KBM-7 (cell line): ENCODE measurements at places on chromosomes 11 and 22.

DNA sequence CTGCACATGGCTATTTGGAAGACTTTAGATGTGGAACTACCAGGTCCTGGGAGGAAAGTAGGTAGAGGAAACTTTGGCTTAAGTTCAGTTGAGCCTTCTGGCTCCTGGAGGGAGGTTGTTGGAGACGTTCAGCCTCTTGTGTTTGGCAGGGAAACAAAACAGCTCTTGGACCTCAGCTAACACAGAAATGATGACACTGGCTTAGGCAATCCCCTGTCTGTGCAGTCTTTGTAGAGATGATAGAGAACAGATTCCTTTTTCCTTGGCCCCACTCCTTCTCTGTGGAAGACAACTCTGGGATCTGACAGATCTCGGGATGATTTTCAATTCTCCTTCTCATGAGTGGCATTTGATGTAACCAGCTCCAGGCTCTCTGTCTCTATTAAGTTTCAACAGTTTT is 428.5 kb downstream of the TMEM135 start:
- DNase-seq: no peak

- DNase-seq: no peak
These were observed 122.2 kb upstream of the SYN3 start for GRCh38 chr22:33180356-33180755.

GRCh38 chr11:35792148-35792845 is 129.7 kb downstream of the TRIM44 start:
- no peak for DNase-seq

DNA sequence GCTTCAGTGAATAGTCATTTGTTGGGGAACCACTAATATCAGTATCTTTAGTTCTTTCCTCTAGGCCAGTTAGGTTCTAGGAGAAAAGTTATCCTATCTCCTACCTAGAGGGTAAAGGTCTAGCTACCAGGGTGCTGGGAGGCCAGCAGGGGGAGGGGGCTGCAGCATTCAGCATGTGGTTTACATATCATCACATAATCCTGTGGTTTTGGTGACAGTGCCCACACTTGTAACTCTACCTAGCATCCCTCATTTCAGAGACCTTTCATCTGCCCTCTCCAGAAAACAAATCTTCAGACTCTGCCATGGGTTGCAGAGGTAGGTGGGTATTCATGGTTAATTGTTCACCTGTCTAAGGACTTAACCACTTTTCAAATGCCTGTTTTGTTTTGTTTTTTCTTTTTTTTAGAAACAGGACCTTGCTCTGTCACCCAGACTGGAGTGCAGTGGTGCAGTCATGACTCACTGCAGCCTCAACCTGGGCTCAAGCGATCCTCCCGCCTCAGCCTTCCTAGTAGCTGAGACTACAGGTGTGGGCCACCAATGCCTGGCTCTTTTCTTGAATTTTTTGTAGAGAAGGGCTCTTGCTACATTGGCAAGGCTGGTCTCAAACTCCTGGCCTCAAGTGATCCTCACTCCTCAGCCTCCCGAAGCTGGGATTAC is 146.8 kb downstream of the ENTHD1 start:
- no peak for DNase-seq

GRCh38 chr22:20953668-20954500 is 13.2 kb upstream of the AIFM3 start:
- DNase-seq: no peak

GRCh38 chr11:11558396-11558795 is 63.4 kb downstream of the GALNT18 start:
- no peak for DNase-seq

DNA sequence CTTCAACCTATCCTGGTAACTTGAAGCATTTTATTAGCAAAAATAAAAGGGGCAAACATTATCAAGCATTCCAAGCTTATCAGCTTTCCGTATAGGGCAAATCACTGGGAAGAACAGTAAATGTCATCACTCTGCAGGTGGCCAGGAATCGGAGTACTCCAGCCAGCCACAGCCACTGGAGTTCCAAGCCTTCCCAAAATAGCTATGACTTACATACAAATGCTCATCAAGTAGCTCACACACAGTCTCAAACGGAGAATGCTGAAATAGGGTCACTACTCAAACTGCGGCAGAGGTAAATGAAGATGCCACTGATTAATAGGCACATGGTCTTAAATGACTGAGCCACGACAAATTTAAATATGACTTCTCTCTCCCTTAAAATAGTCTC is 2.1 kb downstream of the USP28 start:
- no peak for DNase-seq

- DNase-seq: no peak
These were observed 134.0 kb upstream of the SORL1-AS1 start for GRCh38 chr11:121586750-121587149.

DNA sequence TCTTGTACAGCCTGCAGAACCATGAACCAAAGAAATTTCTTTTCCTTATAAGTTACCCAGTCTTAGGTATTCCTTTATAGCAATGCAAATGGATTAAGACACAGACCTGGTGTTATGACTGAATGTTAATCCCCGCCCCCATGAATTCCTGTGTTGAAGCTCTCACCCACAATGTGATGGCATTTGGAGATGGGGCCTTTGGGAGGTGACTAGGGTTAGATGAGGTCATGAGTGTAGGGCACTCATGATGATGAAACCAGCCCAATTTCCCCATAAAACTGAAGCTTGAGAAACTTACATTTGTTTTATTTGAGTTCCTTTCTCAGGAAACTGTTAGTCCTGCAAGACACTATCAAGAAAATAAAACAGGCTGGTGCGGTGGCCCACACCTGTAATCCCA is 115.8 kb upstream of the THY1 start:
- peak; percentile 46 for DNase-seq

GRCh38 chr11:92540096-92540495 is 315.5 kb downstream of the FAT3 start:
- DNase-seq: no peak

DNA sequence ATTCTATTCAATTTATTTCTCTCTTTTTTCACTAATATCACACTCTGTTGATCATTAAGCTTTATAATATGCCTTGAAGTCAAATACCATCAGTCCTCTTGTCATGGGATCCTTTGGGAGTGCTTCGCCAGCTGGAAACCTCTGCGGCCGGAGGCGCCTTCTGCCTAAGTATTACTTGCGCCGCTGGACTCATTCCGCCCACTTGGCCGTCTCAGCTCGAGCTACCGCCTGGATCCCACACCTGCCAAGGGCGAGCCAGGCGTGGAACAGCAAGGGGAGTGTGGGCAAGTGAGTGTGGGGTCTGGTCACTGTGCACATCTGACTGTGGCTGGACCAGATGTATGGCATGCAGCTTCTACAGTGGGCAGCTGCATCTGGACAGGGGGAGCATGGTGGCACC is 9.1 kb upstream of the MAP6 start:
- no peak for DNase-seq

DNA sequence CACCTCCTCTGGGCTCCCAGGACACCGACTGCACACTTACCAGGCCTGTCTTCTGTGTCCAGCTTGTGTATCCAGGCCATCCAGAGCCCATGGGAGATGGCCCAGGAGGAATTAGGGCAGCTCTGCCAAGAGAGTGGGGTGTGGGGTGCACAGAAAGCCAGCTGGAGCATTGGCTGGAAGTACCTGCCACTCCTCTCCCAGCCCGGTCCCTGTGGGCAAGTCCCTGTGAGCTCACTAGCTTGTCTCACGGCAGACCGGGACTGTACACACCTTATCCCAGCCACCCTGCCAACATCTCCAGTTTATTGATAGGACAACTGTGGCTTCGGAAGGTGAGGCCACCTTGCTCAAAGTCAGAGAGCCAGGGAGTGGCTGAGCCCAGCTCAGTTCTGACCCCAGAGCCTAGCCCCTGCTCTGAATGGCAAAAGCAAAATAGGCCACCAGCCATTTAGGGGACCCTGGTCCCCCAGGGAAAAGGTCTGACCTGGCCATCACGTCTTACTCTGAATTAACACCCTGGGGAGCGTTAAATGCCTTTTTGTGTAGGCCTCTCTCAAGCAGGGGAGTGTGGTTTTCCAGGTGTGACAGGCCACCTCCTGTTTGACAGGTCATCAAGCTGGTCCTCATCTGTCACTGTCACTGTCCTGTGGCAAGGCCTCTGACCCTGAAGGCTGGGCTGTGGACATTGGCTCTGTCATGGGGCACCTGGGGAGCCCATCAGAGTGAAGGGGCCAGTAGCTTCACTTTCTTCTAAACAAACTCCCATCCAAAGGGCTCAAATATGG is 15.1 kb downstream of the UQCR10 start:
- DNase-seq: no peak

GRCh38 chr11:9784602-9785315 is 120.9 kb downstream of the SWAP70 start:
- DNase-seq: no peak

GRCh38 chr11:44596525-44597276 is 31.2 kb downstream of the CD82 start:
- peak; percentile 16 for DNase-seq

- DNase-seq: no peak
These were observed 331.6 kb upstream of the ANO5 start for GRCh38 chr11:21861314-21861713.

GRCh38 chr11:84243629-84244263 is 957.6 kb upstream of the CCDC90B start:
- DNase-seq: no peak

GRCh38 chr11:13535819-13536218 is 40.0 kb upstream of the PTH start:
- DNase-seq: peak; percentile 19

GRCh38 chr11:76415073-76415472 is 29.7 kb upstream of the EMSY start:
- DNase-seq: no peak

GRCh38 chr11:95231127-95231880 is at the start of gene SESN3:
Gene SESN3, minus strand, starts transcription at chr11:95231202. Its CDS starts 342 bp downstream, at chr11:95230860.
- DNase-seq: peak; percentile 98

DNA sequence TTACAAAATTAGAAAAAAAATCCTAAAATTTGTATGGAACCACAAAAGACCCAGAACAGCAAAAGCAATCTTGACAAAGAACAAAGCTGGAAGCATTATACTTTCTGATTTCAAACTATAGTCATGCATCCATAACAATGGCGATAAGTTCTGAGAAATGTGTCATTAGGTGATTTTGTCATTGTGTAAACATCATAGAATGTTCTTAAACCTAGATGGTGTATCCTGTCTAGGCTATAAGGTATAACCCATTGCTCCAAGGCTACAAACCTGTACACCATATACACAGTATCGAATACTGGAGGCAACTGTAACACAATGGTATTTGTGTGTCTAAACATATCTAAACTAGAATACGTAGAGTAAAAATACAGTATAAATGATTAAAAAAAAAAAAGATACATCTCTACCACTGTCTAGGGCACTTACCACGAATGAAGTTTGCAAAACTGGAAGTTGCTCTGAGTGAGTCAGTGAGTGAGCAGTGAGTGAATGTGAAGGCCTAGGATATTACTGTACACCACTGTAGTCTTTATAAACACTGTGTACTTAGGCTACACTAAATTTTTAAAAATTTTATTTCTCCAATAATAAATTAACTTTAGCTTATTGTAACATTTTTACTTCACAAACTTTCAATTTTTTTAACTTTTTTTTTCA is 18.1 kb upstream of the SC5D start:
- DNase-seq: no peak

- no peak for DNase-seq
These were observed 157.8 kb upstream of the TRPC6 start for GRCh38 chr11:101741479-101742175.

GRCh38 chr22:38030311-38031133 is 26.7 kb upstream of the PICK1 start:
- no peak for DNase-seq

GRCh38 chr22:45225732-45226502 is 14.8 kb downstream of the KIAA0930 start:
- no peak for DNase-seq

- DNase-seq: peak; percentile 63
These were observed 25.8 kb downstream of the MRGPRD start for GRCh38 chr11:68954836-68955606.

DNA sequence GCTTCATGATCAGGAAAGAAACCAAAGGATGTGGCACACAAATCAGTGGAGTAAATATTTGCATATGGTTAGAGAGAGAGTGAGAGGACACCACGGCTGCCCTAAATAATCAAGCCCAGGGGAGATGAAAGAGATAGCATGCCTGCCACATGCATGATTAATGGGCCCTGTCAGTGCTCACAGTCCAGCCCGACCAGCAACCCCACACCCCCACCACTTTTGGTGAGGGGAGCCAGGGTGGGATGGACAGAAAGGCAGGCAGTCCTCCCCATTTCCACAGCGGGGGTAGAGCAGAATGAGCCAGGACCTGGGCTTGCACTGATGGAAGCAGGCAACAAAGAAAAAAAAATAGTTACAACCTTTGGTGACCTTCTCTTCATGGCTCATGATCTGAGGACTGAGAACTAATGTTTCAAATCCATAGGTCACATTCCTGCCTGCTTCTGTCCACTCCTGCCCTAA is 545.0 kb downstream of the ETS1 start:
- DNase-seq: no peak

DNA sequence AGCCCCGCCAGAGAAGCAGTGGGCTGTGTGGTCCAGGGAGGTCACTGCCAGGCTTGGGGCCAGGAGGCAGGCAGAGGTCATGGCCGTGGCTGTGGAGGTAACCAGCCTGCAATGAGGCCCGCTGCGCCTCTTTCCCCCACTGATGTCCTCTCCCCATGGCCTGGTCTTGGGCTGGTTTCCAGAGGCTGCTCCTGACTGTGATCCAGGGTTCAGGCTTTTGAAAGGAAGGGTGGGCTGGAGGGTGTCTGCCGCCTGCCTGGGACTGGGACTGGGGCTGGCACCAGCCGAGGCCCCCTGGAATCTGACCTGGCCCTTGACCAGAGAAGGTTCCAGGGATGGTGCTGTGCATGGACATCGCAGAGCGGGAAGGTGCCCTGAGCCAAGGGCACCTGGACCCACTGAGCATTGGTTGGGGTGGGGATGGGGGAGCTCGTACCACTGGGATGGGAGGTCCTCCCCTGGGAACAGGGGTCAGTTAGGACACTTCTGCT is 59.6 kb upstream of the THY1 start:
- DNase-seq: no peak

- DNase-seq: peak; percentile 40
These were observed 5.2 kb downstream of the CRTAM start for GRCh38 chr11:122843281-122844141.

DNA sequence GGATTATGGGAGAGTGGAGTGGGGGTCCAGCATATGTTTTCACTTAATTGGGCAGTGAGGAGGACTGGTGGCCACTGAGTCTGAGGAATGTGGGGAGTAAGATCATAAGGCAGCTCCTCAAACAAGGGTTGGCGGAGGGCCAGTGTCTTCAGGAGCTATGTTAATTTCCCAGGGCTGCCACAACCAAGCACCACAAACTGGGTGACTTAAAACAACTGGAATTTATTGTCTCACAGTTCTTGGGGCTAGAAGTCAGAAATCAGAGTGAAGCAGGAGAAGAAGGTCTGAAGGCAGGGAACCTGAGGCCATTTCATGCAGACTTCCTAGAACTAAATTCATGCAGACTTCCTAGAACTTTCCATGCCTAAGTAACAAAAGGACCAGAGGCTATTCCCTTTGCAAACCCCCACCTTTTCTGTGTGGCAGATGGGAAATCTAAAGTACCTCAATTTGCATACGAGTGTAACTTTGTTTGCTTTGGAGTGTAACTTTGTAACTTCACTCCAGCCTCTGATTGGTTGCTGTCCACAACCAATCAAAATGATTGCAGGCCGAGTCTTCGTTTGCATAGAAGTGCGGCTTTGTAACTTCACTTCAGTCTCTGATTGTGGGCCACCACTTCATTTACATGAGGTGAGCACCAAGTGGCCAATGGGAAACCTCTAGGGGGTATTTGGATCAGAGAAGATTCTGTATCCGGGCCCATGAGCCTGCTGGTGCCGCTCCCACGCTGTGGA is 50.5 kb upstream of the ZBED5 start:
- no peak for DNase-seq

- peak; percentile 21 for DNase-seq
These were observed 17.6 kb downstream of the VSTM5 start for GRCh38 chr11:93832780-93833179.

- no peak for DNase-seq
These were observed 6.2 kb downstream of the MRGPRD start for GRCh38 chr11:68974421-68975194.
